T follicular helper cell (primary cell): ENCODE measurements at places on chromosomes 6 and 20.

GRCh38 chr6:135088818-135089809 lies 34.5 kb upstream of the HBS1L start:
- no peak for DNase-seq

GRCh38 chr6:56372406-56372995 lies 125.1 kb upstream of the COL21A1 start:
- no peak for DNase-seq

DNA sequence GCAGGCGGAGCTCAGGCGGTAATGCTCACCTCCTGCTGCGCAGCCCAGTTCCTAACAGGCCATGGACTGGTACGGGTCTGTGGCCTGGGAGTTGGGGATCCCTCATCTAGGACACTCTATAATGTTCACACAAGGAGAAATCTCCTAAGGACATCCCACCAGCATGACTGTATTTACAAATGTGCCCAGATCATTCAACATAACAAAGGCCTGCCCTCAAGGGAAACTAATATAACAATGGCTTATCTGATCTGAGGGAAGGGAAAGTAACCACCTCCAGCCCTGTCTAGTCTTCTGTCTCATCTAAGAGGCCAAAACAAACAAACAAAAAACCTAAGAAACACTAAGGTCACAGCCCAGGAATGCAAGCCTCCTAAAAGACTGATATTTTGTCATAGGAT lies 232.8 kb downstream of the RNGTT start:
- no peak for DNase-seq

DNA sequence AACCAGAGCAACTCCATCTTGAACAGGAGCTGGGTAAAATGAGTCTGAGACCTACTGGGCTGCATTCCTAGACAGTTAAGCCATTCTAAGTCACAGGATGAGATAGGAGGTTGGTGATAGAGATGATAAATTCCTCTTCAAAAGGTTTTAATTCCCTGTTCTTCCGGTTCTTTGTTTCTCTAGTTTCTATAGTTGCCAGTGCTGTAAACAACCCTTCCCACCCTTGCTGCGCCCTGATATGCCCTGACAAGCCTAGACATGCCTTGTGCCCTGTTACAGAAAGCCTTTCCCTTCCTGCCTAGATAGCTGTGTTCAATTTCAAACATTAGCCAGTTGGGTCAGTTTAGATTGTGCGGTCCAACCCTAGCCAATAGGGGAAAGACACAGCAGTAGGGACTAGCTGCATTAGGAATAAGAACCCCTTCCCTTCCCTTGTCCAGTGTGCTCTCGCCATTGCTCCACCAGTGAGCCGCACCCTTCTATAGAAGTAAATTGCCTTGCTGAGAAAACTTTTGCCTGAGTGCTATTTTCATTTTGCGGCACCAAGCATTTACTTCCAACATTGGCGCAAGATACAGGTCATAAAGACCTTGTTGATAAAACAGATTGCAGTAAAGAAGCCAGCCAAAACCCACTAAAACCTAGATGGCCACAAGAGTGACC lies 52.5 kb upstream of the CCN2 start:
- DNase-seq: no peak

DNA sequence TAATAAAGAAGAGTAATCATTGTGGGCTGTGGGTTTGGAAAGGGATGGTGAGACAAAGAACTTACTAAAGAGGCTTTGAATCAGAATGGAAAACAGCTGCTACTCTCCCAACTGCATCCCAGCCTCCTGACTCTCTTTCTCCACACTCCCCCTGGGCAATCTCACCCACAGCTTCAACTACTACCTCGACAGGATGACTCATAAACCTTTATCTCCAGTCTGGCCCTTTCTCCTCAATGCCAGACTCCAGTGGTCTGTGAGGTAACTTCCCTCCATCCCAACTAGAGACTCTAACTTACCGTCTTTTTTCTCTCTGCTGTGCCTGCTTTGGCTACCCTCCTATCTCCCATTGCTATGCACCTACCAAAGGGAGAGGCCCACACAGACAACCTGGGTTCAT lies 135.3 kb upstream of the RREB1 start:
- DNase-seq: no peak

GRCh38 chr6:168113226-168113625 lies 34.2 kb upstream of the FRMD1 start:
- no peak for DNase-seq

GRCh38 chr20:25276533-25277050 lies 28.7 kb downstream of the PYGB start:
- DNase-seq: no peak

DNA sequence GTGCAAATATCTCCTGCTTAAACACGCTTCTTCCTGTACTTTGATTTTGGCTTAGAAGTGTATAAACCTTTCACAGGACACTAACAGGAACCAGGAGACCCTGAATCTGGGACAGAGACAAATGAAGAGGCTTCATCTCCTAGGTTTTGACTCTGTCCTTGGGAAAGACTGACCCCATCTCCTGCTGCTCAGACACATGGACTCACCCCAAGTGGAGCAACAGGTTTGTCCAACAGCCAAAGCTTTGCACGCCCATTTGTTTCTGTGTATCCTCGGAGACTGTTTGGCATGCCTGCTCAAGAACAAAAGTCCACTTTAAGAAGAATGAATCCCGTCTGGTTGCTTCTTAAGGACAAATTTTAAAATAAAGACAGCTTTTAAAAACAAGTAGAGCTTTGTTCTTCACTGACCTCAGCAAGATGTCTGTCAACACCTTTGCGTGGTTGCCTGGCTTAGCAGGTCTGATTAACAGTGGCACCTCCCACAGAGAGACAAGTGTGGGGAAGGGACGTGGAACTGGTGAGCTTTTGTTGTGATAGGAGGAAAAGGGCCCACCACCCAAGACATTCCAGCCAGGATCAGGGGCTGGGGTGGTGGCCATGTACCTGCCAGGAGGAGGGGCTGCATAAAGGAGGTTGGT lies 202.6 kb downstream of the SOD2 start:
- DNase-seq: no peak

DNA sequence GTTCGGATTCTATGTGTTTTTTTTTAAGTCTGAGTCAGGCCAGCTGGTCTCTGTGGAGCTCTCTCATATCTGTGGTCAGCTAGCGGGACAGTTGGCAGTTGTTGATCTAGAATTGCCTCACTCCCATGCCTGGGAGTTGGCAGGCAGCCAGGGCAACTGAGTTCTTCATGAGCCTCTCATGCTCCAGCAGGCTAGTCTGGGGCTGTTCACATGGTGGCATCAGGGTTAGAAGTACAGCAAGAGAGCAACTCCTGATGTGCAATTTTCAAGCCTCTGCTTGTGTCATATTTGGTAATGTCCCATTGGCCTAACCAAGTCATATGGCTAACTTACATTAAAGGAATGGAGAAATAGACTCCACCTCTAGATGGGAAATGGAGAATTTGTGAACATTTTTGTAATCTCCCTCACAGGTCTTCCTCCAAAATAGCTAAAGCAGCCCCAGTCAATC lies 6.7 kb upstream of the IFT52 start:
- DNase-seq: no peak

DNA sequence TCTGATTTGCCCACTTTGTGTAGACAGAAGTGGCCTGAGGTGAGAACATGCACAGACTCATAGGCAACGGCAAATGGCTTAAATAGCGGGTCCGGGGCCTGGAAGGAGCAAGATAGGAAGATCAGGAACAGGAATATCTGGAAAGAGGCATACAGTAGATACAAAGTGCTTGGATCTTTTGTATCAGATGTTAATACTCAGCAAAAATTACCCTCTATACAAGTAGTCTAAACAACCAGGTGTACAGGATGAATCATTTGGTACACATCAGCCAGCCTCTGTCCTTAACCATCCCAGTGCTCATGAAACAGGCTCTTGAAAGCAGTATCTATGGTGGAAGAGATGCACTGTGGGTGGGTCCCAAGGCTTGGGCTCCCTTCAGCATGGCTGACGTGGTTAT lies 28.9 kb upstream of the HLA-C start:
- DNase-seq: no peak

GRCh38 chr20:62652041-62652893 lies 10.0 kb downstream of the SLCO4A1 start:
- peak; percentile 51 for DNase-seq

GRCh38 chr6:100266494-100267401 lies 198.0 kb downstream of the SIM1 start:
- DNase-seq: no peak

GRCh38 chr6:29399525-29399924 lies 4.1 kb downstream of the OR12D2 start:
- DNase-seq: no peak

DNA sequence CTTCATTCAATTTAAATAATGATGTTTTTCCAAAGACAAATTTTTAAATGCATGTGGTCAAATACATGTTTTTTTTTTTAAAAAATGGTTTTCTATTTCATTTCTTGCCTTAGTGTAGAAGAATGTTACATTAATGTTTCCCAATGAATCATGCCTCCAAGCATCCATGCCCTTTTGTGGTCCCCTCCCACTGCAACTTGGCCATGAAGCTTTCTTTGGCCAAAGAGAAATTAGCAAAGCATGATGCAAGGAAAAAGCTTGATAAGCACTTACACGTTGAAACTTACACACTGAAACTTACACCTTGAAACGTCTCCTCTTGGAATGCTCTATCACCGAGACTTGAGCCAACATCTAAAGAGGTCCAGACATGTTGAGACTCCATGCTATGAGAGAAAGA lies 93.0 kb upstream of the ELOVL5 start:
- no peak for DNase-seq

- DNase-seq: no peak
These were observed 5.6 kb downstream of the CST3 start for GRCh38 chr20:23631981-23632710.

DNA sequence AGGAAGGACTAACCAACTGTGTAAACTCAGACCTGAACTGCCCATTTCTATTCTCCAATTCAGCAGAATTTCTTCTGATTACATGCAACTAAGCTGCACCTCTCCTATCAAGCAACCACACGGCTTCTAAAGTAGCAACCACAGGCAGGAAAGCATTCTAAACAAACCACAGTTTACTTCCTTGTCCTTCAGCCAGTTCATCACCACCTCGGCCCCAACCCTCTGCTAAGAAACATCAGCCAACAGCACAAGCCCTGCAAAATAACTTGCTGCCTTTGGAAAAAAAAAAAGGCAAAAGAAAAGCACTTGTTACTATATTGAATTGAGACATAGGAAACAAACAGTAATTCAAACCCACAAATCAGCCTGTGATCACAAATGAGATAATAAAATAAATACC lies 140.3 kb downstream of the NFATC2 start:
- DNase-seq: peak; percentile 40

GRCh38 chr6:50141100-50141499 lies 91.4 kb upstream of the DEFB112 start:
- no peak for DNase-seq

- no peak for DNase-seq
These were observed 462.4 kb upstream of the NRSN1 start for GRCh38 chr6:23663652-23664051.

GRCh38 chr6:54877713-54878317 lies 31.2 kb downstream of the FAM83B start:
- no peak for DNase-seq

GRCh38 chr6:97305414-97306066 lies 22.5 kb upstream of the MMS22L start:
- DNase-seq: no peak
